ENCODE measurements at places on chromosomes 3 and 15.

DNA sequence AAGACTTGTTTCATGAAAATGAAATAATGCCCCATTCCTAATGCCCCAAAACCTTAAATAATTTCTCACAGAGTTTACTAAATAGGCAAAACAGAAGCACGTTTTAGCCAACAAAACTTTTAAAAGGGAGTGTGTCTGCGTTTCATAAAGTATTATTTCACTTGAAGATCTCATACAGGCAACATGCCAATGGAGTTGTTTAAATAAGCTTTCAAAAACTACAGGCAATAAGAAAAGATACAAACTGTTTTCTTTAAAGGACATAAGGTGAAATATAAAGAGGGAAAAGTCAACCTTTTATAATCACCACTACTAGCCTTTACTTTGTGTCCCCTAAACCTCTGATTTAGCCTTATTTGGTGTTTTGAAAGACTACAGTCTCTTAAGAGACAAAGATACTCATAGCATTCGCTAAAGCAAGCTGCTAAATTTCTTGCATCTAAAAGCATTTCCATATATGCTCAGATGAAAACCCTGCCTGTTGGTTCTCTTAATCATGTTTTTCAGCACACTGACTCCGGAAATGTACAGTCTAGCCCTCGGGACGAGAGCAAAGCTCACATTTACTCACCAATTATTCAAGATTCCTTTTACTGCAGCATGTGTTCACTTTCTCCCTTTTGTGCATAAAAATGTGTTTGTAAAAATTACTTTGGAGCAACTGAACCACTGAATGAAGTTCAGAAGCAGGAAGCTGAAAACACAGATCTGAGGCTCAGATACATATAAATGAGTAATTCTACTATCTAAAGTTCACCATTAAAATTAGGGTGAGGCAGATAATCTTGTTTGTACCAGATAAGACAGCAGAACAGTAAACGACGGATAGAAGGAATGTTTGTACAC is 119.0 kb downstream of the GOLIM4 start:
- DNase-seq = no peak

GRCh38 chr15:57797568-57798267 is 91.2 kb downstream of the POLR2M start:
- DNase-seq = no peak

DNA sequence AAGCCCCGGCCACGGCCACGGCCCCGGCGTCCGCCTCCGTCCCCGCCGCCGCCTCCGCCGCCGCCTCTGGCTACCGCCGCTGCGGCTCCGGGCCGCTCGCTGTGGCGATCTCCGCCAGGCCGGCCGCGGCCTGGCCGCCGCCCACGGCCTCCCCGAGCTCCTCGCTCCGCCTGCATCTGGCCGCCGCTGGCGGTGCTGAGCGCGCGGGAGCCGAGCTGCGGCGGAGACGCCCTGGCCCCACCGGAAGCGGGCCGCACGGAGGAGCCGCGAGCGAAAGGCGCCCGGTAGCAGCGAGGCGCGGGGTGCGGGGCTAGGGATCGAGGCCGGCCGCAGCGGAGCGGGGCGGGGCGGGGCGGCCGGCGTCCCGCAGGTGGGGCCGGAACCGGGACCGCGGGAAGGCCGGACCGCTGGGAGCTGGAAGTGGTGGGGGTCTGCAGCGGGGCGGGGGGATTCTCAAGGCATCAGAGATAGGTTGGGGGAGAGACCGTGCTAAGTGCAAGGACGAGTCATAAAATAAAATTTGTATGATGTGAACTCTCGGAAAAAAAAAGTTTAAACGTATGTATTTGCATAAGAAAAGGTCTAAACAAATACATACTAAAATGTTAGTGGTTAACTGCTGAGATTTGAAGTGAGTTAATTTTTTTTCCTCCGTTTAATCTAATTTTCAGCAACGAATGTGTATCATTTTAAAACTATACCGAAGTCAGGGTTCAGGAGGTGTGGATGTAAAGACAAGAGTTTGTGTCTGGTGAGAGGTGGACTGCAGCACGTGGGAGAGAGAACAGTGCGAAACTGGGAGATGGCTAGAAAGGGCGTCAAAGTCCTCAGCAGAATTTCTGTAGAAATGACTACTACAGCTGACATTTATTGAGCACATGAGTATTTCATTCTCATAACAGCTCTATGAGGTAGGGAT is at the start of gene AVEN:
AVEN (minus strand) TSS at position 334 of the 919 bp plus-strand sequence; CDS start at position 176, 158 bp downstream.
- peak; percentile 53 for DNase-seq

- DNase-seq = no peak
These were observed 163.5 kb downstream of the GOLGA6L4 start for GRCh38 chr15:84398763-84399701.

GRCh38 chr3:119560160-119560559 is 746 bp upstream of the CD80 start:
- no peak for DNase-seq

DNA sequence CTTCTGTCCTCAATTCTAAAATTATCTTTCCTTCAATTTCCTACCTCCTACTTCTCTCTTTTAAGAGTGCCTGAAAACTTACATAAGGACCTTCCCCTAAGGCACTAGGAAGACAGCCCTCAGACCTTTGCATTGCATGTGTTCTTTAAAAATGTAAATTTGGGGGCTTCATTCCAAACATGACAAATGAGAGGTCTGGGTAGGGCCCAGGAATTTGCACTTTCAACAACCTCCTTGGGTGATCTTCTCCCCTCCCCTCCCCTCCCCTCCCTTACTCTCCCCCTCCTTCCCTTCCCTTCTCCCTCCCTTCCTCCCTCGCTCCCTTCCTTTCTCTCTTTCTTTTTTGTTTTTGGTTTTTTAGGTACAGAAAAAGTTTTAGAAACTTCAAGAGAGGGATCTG is 18.7 kb downstream of the USF3 start:
- DNase-seq = no peak

DNA sequence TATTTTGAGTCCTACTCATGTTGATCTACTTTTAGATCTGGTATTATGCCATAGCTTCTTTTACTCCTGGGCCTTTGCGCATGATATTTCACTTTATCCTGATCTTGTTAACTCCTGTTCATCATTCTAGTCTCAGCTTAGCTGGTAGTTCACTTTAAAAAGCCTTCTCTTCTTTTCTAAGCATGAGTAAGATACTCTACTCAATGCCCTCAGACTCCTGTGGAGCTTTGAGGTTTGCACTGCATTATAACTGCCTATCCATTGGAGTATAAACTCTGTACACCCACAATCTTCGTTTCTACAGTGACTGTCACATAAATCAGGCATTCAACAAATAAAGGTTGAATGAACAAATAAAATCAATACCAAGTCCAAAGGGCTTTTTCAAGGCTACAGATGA is 357.9 kb upstream of the KCNH8 start:
- DNase-seq = no peak

DNA sequence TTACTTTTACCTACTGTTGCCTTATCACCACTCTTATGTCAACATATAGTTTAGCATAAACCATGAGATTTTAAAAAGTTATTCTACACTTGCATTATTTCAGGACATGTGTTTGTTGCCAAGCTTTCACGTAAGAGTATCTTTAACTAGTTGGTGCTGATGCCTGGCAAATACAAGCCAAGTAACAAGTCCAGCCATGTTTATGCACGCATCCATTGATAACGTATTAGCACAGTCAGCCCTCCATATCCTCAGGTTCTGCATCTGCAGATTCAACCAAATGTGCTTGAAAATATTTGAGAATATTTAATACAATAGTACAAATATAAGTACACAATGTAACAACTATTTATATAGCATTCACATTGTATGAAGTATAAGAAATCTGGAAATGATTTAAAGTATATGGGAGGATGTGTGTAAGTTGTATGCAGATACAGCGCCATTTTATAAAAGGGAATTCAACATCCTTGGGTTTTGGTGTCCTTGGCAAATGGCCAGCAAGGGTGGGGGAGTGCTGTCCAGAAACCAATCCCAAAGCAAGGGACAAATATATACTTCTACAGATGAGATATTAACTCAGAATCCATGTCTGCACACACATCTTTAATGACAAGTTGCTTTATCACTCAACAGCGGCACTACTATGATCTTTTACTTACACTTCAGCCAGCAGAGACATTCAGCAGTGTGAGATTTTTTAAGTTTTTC is 8.7 kb upstream of the SETD5 start:
- DNase-seq = no peak

- no peak for DNase-seq
These were observed 1.1 kb downstream of the FAH start for GRCh38 chr15:80153900-80154299.

DNA sequence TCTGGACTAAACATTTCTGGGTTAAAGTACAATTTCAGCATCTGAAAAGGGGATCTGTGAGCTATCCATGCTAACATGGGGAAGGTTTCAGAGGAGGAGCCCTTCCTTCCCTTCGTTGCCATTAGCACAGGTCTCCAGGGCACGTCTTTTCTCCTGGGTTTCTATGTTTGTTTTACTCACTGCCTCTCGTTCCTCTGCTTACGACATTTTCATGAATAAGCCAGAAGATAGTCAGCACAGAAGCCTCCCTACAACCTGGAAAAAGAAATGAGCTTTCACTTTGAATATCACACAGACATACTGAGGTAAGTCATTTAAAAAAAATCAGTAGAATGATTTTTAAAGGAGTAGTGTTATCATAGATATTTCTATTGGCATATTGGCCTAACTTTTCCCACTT is 117.2 kb upstream of the KCNMB2 start:
- DNase-seq = no peak

GRCh38 chr15:93458597-93458996 is 369.6 kb upstream of the RGMA start:
- no peak for DNase-seq

DNA sequence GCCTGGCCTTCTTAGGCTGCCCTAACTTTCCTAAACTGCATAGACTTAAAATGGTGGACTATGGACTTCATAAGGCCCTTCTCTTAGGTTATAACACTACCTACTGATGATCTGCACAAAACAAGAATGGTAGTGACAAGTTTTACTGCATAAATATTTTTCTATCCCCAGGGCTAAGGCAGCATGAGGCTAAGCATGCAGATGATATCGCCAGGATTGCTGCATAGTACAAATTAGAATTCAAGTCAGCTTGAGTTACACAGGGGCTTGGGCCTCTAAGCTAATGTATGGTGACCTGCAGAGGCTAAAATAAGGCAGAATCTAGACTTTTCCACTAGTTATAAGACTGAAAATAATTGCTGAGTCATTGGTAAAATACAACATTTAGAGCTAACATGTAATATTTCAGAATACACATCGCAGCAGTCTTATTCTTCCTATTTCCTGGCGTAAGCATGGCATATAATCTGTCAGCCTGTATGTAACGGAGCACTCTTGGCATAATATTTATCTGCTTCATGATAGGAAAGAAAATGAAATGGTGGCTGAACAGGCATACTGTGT is 15.3 kb upstream of the RBMS3 start:
- no peak for DNase-seq

All from stimulated activated CD4-positive, alpha-beta T cell treated with anti-CD3 and anti-CD28 coated beads, TNF-alpha, amount 100 ng/mL, for 24 hours (primary cell).